ENCODE measurements at places on chromosomes 16 and 17.

DNA sequence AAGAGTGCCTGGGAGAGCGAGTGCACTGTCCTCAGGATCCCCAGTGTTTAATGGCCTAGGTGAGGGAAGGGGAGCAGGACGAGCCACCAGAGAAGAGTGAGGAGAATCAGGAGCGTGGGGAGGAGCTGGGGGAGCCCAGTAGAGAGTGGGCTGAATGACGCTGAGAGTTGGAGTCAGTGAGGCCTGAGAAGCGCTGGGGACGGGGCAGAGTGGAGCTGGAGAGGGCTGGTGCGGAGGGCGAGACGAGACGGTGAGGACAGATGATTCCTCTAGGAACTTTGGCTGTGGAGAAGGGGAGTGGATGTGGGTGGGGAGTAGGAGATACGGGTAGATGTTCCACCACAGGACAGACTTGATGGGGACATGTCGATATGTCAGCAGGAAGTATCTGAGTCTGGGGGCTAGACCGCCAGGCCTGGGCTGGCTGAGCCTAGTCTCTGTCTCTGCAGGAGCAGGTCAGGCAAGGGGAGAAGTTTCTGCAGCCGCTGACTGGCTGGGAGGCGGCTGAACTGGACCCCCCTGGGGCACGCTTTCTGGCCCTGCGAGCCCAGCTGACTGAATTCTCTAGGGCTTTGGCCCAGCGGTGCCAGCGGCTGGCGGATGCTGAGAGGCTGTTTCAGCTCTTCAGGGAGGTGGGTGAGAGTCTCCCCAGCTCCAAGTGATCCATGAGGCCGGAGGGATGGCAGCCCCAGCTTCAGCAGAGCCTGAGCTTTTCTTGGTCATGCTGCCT lies 4.7 kb downstream of the PLEKHG4 start:
- DNase-seq: no peak

DNA sequence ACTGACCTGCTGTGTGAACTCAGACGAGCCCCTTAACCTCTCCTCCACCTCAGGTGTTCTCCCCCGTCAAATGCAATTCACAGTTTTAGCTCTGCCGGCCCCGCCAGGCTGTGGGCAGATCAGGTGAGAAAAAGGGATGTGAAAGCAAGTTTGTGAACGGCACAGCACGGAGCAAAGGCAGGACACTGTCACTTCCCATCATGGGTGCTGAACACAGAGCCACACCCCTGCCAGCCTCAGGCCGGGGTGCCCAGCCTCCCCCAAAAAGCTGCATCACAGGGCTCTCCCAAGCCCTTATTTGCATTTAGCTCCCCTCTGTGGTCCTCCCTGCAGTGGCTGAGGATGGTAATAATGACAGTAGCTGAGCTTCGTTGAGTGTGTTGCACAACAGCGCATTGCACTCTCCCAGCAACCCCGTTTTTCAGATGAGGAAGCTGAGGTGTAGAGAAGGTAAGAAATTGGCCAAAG lies 88.8 kb upstream of the TNRC6C start:
- DNase-seq: no peak

DNA sequence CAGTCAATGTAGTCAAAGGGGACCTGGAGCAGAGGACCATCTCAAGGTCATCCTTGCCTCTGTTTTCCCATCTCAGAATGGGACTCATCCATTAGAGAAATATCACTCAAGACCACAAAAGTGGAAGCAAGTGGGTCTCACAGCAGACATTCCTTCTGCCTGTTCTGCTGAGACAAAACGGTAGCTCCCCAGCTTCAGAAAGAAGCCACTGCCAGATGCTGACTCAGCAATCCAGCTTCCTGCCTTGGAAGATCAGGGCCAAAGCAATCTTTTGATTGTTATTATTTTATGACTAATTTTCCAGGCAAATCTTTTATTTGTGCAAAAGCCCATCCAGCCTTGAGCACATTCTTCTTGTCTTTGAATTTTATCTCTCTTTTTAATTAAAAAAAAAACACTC lies 86.8 kb downstream of the CCT6B start:
- no peak for DNase-seq

DNA sequence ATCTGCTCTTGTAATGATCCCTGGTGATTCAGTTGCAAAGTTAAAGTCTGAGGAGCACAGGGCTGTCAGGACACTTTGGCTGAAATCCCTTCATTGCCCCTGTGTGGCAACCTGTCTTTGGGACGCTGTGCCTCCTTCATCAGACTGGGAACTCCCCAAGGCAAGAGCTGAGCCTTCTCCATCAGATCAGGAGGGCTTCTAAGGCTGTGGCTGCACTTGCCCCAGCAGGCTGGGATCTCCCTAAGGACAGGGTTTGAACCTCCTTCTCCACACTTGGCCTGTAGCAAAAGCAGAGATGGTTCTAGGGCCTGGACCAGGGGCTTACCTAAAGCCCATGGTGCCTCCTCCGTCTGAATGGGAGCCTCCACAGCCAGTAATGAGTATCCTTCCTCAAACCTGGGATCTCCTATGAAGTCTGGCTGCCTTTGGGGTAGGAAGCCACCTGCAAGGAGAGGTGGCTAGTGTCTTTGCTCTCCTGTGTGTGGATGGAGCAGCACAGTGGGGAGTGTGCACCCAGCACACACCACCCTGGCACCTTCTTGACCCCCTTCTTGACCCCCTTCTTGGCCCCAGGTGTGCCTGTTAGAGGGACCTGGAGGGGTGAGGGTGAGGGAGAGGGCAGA lies 79.0 kb upstream of the NKD1 start:
- no peak for DNase-seq

- no peak for DNase-seq
These were observed 32.4 kb downstream of the MXRA7 start for GRCh38 chr17:76678330-76678729.

DNA sequence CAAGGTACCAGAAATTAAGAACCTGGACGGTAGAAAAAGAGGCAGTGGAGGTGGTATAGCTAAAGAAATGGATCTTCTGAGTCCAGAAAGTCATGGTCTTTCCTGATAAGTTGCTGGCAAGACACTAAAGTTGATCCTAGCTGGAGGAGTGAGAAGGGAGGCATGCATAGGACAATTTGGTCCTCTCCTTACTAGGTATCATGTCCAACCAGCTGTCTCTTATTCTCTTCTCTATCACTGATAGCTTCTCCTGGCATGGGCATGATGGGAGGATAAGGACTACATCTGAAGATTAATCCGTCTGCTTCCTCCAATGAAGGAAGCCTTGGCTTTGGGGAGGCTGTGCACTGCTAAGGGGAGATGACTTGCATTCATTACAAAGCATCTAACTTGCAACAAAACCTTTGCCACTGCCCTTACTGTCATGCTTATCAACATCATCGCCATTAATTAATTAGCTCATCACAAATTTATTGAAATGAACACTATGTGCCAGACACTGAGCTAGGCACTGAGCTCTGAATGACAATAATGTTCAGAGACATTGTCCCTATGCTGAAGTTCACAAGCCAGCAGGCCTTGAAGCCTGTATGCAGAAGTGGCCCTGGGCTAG lies 3.1 kb upstream of the FAM117A start:
- no peak for DNase-seq
